ENCODE measurements at places on chromosomes 3 and 15.

DNA sequence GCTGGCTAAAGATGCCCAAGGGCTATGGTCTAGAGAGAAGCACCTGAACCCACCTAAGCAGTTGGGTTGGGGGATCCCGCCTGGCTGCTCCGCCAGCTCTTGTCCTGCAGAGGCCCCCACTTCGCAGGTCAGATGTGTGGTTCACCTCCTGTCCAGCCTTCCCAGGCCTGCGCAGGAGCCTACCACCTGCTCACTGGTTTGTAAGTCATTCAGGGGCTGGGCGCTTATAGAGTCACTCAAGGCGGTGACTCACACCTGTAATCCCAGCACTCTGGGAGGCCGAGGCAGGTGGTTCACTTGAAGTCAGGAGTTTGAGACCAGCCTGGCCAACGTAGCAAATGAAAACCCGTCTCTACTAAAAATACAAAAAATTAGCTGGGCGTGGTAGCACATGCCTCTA lies 3.9 kb upstream of the FURIN start:
- DNase-seq: no peak

DNA sequence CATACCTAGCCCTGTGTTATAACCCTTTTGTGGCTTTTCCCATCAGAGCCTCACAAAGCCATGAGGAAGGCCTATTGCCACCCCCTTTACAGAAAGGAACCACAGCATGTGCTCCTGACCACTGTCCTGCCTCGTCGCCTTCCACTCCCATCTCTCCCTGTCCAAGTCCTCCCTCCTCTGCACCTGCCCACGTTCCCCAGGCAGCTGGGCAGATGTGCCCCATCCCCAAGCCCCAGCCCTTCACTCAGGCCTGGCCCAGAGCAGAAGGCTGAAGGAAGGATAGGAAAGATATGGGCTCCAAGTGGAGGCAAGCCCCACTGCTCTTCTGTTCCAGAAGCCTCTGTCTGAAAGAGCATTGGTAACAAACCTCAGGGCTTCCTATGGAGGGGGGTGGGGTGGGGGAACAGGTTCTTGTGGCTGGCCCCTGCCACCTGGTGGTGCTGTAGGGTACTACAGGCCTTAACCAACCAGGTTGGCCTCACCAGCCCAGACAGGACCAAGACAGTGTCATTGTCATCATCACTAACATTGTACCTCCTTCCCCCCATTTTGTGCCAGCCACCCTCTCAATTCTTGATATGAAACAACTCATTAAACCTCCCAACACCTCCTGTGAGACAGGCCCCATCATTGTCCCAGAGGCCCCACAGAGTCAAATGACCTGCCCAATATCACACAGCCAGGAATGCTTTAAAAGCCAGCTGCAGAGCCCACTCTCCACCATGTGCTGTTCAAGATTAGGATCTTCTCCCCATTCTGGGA lies 10.0 kb downstream of the POC1A start:
- DNase-seq: no peak

DNA sequence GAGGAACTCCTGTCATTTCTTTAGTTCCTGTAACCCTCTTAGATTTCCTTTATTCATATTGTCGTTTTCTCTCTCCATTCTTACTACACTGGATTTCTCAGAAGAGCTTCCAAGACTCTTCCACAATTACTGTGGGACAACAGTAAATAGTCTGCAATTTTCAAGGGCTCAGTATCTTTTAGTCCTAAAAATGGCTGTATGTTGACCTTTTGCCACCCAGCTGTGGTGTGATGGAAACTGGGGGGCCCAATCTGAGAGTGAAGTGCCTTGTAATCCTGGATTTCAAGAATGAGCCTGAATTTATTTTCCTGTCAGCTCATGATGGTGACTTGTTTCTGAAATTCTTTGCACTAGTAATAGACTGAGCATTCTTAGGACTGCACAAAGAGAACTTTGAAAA lies 277.6 kb upstream of the RASGRP1 start:
- DNase-seq: no peak

DNA sequence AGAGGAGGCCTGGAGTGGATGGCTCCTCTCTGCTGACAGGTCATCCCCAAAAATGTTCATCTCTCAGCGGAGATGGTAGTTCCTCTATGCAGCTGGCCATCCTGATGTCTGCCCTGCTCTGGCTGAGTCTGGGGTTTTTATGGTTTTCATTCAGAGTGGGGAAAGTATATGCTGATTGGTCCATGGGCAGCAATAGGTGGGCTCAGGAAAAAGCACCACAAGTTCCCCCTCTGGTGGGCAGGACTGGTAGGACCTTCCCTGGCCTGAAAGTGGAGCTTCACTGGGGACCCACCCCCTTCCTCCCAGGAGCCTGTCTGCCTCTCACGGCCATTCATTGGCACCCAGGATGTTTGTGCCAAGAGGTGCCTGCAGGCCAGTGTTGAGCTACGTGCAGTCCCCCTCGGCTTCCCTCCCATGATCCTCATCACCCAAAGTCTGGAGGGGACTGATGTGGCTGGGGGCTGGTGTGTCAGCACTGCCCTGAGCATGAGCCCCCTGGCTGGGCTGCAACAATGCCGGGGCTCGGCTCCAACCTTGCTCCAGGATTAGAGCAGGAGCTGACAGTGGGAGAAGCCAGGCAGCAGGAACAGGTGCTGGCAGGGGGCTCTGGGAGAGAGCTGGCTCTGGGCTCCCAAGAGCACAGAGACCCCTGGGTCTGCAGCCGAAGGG lies 13.1 kb upstream of the BLOC1S6 start:
- no peak for DNase-seq

GRCh38 chr3:84245789-84246188 lies 713.0 kb upstream of the CADM2 start:
- no peak for DNase-seq

DNA sequence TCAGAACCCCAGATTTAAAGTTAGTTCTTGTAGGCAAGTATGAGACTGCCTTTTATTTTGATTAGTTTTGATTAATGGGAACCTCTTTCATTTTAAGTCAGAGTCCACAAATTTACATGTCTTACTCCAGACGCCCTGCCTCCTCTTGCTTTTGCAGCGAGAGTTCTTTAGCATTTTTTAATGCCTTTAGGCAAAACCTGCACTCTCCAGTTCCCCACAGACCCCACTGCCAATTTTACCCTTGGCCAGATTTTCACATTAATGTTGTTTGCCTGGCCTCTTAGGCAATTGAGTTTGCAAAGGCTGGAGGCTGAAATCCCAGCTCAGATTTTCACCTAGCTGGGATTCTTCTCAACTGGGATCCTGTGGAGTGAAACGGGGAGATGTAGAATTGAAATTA lies 85.8 kb downstream of the GAP43 start:
- no peak for DNase-seq

DNA sequence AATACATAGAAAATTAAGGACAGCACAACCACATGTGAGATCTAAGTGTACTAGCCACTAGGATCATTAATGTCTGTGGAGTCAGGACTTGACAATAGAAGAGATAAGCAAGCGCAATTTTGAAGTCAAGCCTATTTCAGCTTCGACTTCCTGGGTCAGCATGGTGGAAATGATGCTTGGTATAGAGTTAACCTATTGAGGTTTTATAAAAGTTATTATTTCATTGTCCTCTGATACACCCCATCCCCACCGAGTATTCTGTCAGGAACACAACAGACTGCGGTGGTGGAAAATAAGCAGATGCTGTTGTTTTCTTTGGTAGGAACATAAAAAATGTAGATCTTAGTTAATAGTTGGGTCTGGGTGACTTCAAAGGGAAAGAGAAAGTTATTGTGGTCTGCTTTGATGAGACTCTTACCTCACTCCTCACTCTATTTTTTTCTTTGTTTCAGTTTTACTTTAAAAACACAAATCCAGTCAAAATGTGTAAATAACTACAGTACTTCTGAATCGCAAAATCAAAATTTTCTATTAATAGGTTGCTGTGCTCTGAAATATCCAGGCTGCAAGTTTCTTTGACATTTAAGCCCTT lies 82.1 kb downstream of the IL5RA start:
- no peak for DNase-seq

DNA sequence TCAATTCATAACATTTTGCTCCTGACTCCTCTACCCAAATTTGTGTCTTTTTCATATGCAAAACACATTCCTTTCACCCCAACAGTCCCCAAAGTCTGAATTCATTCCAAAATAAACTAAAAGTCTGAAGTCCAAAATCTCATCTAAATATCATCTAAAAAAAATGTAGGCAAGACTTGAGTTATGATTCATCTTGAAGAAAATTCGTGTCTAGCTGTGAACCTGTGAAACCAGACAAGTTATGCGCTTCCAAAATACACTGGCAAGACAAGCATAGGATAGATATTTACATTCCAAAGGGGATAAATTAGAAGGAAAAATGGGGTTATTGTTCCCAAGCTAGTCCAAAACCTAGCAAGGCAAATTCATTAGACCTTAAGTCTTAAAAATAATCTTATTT lies 1302.0 kb upstream of the GBE1 start:
- no peak for DNase-seq

GRCh38 chr3:164683489-164683888 lies 394.8 kb downstream of the SI start:
- no peak for DNase-seq

- DNase-seq: no peak
Observed at GRCh38 chr3:9021271-9022009, 58.2 kb upstream of the RAD18 start.

DNA sequence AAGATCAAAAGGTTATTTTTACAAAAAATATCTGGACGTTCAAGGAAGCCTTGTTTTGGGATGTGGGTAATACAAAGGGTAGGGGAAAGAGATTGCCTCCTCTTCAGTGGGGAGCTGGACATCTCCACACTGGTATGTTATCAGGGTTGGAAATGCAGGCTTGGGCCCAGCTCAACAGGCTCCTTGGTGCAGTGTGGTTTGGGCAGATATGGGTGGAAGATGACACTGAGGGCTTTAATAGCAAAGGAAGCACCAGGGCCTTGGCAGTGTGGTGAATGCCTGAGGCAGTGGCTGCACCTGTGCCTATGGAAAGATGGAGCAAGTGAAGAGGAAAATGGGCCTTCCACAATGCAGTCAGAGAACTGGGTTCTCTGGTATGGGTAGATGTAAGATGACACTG lies 11.2 kb upstream of the MED12L start:
- no peak for DNase-seq

Data from left renal cortex interstitium (tissue), 4 donors.